ENCODE measurements at places on chromosomes 3 and 15. TPM values are rescaled to one million over a fixed set of nuclear protein-coding genes. Genes with fewer than 3 reads are reported as not detected.

- DNase-seq = peak; percentile 45
- no peak overlapping the region for H3K27ac ChIP-seq
- peaks cover 15% of the 10 kb centered on the region for H3K27me3 ChIP-seq
- no peaks in the 10 kb centered on the region for H3K4me1 ChIP-seq
- peak overlapping the region; percentile 55 for H3K4me3 ChIP-seq
- H3K36me3 ChIP-seq = no peaks in the 10 kb centered on the region
Measured at GRCh38 chr15:91099616-91099994, 452 bp upstream of the SV2B start.

DNA sequence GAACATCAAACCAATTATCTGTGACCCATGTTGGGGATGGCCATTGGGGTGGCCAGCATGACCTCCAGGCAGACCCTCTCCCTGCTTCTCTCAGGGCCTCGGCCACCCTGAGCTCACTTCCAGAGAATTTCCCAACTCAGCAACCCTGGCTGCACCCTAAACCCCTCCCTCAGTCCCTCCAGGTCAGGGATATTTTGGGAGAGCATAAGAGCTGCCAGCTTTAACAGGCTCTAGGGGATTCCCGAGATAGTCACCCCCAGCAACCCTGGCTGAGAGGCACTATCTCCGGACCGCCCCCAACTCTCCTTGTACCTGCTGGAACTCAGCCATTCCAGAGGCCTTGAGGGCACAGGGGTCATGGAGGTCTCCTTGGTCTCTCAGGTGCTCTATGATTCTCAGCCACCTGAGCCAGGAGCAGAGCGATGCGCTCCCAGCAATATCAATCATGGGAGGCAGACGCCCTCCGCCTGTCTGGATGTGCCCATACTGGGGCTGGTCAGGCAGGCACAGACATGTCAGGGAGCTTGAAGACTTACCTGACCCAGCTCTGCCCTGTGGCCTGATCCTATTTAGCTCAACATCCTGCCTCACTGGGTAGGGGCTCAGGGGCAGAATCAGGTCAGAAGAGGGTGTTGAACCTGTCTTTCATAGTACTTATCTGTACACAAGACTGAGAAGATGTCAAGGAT, 34.9 kb upstream of the CILP start:
- H3K4me3 ChIP-seq = no peak overlapping the region
- no peaks in the 10 kb centered on the region for H3K27me3 ChIP-seq
- H3K36me3 ChIP-seq = no peaks in the 10 kb centered on the region
- peaks cover 7% of the 10 kb centered on the region for H3K4me1 ChIP-seq
- DNase-seq = no peak

DNA sequence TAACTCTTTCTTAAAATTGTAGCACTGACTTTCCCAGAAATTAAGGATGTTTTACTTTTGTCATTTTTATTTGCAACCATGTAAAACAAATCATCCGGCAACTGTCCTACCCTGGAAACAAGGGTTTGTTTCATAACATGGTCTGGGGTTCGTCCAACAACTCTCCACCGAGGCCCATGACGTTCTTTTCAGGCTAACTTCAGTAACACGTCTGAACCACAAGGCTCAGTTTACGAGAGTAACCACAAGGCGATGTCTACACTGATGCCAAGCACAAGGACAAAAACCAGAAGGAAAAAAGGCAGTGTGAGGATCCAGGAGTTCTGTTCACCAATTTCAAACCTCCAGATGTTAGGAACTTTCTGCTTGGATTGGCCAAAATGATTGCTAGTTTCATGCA, 546.1 kb downstream of the NTRK3 start:
- H3K4me1 ChIP-seq = no peaks in the 10 kb centered on the region
- no peak overlapping the region for H3K27ac ChIP-seq
- H3K36me3 ChIP-seq = no peaks in the 10 kb centered on the region
- no peak overlapping the region for H3K4me3 ChIP-seq
- no peaks in the 10 kb centered on the region for H3K27me3 ChIP-seq

DNA sequence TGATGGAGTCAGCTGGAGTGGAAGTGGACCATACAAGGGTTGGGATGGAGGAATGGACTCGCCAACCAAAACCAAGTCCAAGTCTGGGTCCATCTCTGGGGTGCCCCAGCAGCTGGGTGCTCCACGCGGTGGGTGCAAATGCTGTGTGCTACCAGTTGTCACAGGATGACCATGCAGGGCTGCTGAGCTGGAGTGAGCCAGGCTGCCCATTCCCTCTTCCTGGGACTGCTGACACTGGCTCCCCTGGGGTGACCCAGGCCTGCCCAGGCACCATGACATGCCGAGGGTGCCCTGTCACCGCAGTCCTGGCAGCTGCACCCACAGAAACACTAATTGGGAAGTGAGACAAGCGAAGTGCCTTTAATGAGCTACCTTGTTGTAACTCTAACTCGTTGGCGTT, 140.2 kb downstream of the TPRA1 start:
- H3K4me3 ChIP-seq = no peak overlapping the region
- no peak overlapping the region for H3K27ac ChIP-seq
- no peaks in the 10 kb centered on the region for H3K36me3 ChIP-seq
- H3K27me3 ChIP-seq = peaks cover 3% of the 10 kb centered on the region

DNA sequence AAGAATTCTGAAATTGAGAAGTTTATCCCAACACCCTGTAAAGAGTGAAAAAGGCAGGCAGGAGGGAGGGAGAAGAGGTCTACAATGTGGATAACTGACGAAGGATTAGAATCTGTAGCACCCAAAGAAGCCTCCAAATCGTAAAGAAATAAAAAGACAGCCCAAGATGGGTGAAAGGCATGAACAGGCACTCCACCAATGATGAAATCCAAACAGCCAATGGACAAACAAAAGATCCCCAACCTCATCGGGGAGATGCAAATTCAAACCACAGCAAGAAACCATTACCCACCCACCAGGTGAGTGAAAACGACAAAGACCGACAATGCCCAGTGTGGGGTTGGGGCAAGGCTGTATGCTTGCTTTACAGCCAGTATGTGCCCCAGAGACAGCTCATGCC, 85.6 kb downstream of the IQSEC1 start:
- H3K27ac ChIP-seq = no peak overlapping the region
- H3K36me3 ChIP-seq = no peaks in the 10 kb centered on the region
- no peak for DNase-seq
- no peaks in the 10 kb centered on the region for H3K27me3 ChIP-seq
- no peak overlapping the region for H3K4me3 ChIP-seq

- no peak overlapping the region for H3K4me3 ChIP-seq
- H3K36me3 ChIP-seq = no peaks in the 10 kb centered on the region
- H3K27ac ChIP-seq = no peak overlapping the region
- H3K27me3 ChIP-seq = no peaks in the 10 kb centered on the region
- no peaks in the 10 kb centered on the region for H3K4me1 ChIP-seq
Measured at GRCh38 chr3:60792249-60792852, 458.9 kb downstream of the FHIT start.

DNA sequence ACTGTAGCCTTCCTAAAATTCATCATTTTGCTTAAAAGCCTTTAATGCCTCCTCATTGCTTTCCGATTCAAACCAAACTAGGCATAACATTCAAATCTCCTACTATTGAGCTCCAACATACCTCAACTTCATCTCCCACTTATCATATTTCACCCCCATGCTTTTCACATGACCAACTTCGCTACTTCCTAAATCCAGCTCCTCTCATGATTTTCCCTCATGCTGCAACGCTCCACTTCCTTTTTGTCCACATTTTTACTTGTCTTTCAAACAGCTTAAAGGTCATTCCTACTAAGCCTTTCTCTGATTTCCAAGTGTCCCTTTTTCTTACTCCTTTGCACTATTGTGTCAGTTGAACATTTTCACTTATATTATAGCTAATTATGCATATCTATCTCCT, 20.3 kb upstream of the ANXA2 start:
- no peak overlapping the region for H3K4me3 ChIP-seq
- H3K4me1 ChIP-seq = peaks cover 17% of the 10 kb centered on the region
- no peak overlapping the region for H3K27ac ChIP-seq

DNA sequence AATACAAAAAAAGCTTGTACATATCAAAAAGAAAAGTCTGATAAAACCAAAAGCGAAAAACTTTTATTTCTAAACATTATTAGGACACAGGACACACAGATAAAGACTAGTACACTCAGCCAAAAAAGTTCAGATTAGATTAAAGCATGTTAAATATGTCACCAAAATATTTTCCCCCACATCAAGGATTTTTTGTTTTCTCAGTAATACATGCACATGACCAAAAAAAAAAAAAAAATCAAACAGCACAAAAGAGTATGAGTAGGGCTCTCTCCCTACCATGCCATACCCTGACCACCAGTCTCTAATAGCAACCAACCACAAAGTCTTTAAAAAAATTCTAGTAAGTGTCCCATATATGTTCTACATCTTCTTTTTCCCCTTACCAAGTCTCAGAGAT, 77.4 kb downstream of the LRRFIP2 start:
- no peaks in the 10 kb centered on the region for H3K27me3 ChIP-seq
- H3K4me1 ChIP-seq = peaks cover 5% of the 10 kb centered on the region
- no peaks in the 10 kb centered on the region for H3K36me3 ChIP-seq
- no peak for DNase-seq
- no peak overlapping the region for H3K4me3 ChIP-seq

GRCh38 chr3:152870027-152870426, 35.1 kb downstream of the P2RY1 start:
- H3K36me3 ChIP-seq = no peaks in the 10 kb centered on the region
- DNase-seq = no peak
- no peak overlapping the region for H3K27ac ChIP-seq
- no peaks in the 10 kb centered on the region for H3K4me1 ChIP-seq
- no peaks in the 10 kb centered on the region for H3K27me3 ChIP-seq

DNA sequence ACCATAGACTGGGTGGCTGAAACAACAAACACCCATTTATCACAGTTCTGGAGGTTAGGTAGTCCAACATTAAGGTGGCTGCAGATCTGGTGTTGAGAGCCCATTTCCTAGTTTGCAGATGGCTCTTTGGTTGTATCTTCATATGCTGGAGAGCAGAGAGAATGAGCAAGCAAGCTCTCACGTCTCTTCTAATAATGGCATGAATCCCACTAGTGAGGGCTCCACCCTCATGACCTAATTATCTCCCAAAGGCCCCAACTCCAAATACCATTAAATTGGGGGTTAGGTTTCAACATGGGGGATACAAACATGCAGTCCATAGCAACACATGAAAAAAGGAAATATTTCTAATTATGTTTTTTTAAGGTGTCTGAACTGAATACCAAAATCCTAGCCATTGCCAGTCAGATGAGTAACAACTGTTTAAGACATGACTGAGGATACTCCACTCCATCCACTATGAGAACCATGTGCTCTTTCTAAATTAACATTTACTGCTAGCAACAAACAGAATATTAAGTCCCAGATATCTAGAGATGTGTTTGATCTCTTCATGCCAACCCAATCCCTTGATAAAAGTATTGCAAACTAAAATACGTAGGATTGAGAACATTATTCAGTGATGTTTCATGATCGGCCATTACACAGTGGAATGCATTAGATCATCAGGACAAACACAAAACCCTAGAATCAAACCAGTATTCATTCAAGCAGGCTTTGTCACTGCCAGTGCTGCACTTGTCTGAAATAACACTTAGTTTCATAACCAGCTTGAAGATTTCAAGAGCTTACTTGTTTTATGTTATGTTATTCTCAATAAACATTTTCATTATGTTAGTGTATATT, 340.3 kb downstream of the SLC9A9 start:
- H3K36me3 ChIP-seq = no peaks in the 10 kb centered on the region
- peaks cover 2% of the 10 kb centered on the region for H3K4me1 ChIP-seq
- no peak overlapping the region for H3K27ac ChIP-seq
- DNase-seq = peak; percentile 86
- H3K4me3 ChIP-seq = no peak overlapping the region
- H3K27me3 ChIP-seq = no peaks in the 10 kb centered on the region

GRCh38 chr3:127457094-127457475, 133.4 kb downstream of the TPRA1 start:
- H3K27ac ChIP-seq = no peak overlapping the region
- DNase-seq = peak; percentile 70
- H3K4me3 ChIP-seq = no peak overlapping the region

- no peak overlapping the region for H3K27ac ChIP-seq
- H3K4me1 ChIP-seq = peaks cover 5% of the 10 kb centered on the region
- H3K27me3 ChIP-seq = peaks cover 2% of the 10 kb centered on the region
- peak; percentile 76 for DNase-seq
- H3K36me3 ChIP-seq = no peaks in the 10 kb centered on the region
- no peak overlapping the region for H3K4me3 ChIP-seq
Measured at GRCh38 chr3:72186400-72186855, 401.5 kb upstream of the PROK2 start.

Gene RTP1
- not detected for total RNA-seq

Gene SHC4
- total RNA-seq = 1.5 TPM

Gene RRP9
- 19.7 TPM for total RNA-seq

Gene PEX5L
- 0.51 TPM for total RNA-seq

Gene OXTR
- 3.6 TPM for total RNA-seq
